ENCODE measurements at places on chromosomes 13 and 19. TPM values are rescaled to one million over a fixed set of nuclear protein-coding genes. Genes with fewer than 3 reads are reported as not detected.

DNA sequence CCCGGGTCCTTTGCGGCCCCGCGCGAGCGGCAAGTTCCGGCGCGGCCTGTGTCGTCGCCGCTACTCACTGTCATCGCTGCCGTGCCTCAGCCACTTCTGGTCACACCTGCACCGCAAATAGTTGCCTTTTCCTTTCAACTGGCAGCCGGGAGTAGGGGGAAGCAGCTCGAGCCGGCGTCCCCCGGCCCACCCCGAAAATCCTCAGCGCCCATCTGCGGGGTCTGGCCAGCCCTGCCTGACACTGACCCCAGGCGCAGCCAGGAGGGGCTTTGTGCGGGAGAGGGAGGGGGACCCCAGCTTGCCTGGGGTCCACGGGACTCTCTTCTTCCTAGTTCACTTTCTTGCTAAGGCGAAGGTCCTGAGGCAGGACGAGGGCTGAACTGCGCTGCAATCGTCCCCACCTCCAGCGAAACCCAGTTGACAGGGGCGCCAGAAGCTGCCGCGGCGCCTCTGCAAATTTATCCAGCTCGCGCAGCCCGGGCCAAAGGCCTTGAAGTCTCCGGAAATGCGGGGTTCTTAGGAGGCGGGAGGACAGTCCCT, 1.7 kb downstream of the PDX1 start:
- no peak for DNase-seq

Gene SIGLEC12
- total RNA-seq = not detected

DNA sequence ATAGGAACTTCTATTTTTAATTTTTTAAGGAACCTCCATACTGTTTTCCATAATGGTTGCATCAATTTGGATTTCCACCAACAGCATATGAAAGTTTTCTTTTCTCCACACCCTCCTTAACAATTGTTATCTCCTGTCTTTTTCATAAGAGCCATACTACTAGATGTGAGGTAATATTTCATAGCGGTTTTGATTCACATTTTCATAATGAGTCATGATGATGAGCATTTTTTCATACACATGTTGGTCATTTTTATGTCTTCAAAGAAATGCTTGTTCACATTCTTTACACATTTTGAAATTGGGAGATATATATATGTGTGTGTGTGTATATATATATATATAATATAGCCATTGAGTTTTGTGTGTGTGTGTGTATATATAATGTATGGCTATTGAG, 420.3 kb upstream of the PCDH9 start:
- no peak for DNase-seq

DNA sequence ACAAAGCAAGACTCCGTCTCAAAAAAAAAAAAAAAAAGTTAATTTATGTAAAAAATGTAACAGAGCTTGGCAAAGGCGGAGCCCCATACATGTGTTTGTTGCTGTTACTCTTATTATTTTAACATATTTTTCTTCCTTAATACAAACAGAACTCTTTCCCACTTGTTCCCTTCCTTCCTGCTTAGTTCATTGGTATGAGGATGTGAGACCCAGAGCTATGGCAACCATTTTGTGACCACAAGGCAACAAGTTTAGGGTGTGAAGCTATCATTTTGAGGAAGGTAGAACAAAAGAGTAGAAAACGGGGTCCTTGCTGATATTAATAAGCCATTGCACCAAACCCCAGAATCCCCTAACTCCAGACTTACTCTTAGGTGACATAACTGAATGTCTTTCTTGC, 5.4 kb downstream of the IFNL1 start:
- no peak for DNase-seq

DNA sequence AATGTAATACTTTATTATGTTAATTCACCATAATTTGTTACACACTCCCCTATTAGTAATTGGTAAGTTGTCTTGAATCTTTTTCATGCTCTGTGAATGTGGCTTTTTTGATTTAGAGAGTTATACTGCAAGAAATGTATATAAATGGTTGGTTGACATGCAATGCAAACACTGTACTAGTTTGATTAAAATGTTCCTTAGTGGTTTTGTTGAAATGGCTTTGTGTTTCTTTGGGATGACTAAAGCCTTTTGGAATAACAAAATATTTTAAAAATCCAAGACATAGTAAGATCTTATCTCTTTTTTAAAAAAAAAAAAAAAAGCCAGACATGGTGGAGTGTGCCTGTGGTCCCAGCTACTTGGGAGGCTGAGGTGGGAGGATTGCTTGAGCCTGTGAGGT, 10.5 kb downstream of the LAMP1 start:
- no peak for DNase-seq

DNA sequence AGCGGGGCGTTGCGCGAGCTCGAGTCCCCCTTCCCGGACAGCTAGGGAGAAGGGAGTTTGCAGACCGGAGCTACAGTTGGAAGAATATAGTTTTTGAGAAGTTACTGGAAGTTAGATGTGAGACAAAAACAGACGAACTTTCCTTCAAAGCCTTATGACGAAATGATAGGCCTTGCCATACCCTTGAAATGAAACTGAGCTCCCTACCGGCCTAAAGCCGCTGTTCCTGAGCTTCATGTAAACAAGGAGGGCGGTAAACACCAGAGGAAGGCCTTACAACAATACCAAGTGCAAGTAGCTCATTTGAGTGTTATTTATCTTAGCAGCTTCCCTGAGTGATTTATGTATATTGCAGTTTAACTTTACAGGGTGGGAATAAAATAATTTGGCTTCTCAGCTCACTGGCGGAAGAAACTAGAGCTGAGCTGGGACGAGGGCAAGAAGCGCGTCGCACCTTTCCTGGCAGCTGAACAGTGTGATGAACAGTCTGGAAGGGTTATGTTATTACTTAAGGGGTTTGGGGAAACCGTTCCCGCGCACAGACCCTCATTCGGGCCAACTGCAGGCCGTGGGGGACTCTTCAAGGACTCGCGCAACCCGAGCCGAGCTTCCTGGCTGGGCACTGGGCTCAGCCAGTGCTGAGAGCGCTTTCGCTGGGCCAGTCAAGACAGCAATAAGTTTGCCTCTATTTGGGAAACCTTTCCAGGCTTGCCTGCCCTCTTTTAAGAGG, 111.2 kb downstream of the KCNRG start:
- DNase-seq = no peak

DNA sequence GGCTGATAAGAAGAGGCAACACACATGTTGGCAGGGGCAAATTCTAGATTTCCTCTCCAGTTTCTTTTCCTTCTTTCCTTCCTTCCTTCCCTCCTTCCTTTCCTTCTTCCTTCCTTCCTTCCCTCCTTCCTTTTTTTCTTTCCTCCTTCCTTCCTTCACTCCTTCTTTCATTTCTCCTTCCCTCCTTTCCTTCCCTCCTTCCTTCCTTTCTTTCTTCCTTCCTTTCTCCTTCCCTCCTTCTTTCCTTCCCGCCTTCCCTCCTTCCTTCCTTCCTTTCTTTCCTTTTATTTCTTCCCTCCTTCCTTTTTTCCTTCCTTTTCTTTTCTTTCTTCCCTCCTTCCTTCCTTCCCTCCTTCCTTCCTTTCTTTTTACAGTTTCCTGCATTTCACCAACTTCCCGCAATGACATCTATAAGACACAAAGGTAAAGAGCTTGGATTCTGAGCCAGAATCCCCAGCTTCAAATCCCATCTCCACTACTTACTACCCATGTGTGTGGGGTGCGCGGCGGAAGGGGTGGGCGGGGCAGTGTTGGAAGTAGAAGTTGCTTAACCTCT, 35.3 kb downstream of the INSR start:
- no peak for DNase-seq

Gene ZNF419
- 8.6 TPM for total RNA-seq

GRCh38 chr19:6222884-6223283, 56.9 kb downstream of the MLLT1 start:
- DNase-seq = no peak

Gene PLIN5
- 0.32 TPM for total RNA-seq

Gene ZNF83
- 34.4 TPM for total RNA-seq

DNA sequence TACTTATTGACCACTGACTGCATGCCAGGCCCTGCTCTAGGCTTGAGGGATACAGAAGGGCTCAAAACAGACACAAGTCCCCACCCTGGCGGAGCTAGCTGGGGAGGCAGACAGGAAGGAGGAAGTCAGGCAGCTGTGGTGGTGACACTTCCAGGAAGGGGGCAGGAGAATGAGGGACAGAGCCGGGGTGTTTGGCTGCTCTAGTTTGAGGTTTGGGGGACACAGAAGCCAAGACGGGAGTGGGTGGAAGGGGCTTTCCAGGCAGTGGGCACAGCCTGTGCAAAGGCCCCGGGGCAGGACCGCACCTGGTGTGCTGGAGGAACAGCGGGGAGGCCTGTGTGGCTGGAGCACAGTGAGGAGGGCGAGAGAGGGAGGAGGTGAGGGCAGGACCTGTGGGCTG, 4.0 kb downstream of the MRPL54 start:
- DNase-seq = no peak

DNA sequence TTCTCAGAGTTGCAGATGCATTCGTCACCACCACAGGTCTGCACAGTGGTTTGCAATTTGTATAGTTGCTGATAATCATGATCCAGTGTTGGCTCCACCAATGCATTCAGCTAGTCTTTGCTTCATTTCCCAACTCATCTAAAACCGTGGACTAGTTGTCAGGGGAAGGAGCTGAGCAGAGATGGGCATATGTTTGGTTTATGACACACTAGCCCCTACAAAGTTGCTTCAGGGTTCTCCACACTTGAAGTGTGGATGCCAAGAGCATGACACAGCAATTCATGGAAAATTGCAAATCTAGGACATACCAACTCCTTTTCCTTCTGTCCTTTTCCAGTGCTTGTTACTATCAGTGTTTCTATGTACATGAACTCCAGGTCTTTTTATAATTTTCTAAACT, 168.0 kb downstream of the TNFSF13B start:
- DNase-seq = no peak

- DNase-seq = no peak
These were observed 603 bp downstream of the ZC3H13 start for GRCh38 chr13:46051968-46052318.
